ENCODE measurements at places on chromosomes 4 and X.
A peak's percentile ranks its signal among the peaks of the same experiment; 100 is the strongest.

- no peak for DNase-seq
These were observed 12.1 kb upstream of the CLCN5 start for GRCh38 chrX:49910344-49910743.

- peak; percentile 64 for DNase-seq
These were observed 19.8 kb downstream of the TSPAN5 start for GRCh38 chr4:98638661-98639060.

- no peak for DNase-seq
These were observed 120.1 kb downstream of the MANBA start for GRCh38 chr4:102640669-102641068.

GRCh38 chrX:112991801-112992200 is 151.2 kb upstream of the AMOT start:
- no peak for DNase-seq
